T follicular helper cell (primary cell): ENCODE measurements at places on chromosomes 3 and 15.

DNA sequence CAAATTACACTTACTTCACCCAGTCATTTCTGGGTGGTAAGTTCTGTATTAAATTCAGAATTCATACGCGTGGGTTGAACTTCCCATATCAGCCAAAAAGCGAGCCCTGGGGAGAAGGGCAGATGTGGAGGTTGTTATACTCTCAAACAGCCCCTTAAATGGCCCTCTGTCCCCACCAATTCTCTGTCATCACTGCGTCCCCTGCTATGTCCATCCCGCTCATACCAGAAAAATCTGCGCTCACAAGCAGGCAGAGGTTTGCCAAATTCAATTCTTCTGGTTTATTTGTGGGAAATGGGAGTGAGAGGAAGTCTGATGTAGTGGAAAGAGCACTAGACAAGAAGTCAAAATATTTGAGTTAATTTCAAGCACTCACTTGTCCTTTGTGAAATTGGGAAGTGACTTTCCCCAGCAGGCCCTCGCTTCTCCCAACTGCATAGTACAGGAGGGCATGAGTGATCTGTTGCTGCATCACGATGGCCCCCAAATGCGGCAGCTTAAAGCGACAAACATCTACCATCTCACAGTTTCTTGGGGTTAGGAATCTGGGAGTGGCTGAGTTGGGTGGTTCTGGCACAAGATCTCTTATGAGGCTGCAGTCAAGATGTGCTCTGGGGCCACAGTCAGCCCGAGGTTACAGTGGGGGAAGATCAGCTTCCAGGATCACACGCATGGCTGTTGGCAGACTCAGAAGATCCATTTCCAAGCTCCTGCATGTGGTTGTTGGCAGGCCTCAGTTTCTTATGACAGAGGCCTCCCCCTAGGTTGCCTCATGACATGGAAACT, 67.7 kb downstream of the CPN2 start:
- no peak for DNase-seq

GRCh38 chr3:152773633-152774032, 61.3 kb upstream of the P2RY1 start:
- DNase-seq: no peak

GRCh38 chr3:48837163-48837562, 10.5 kb downstream of the PRKAR2A start:
- DNase-seq: no peak

GRCh38 chr15:24627443-24627842, 48.1 kb upstream of the NPAP1 start:
- no peak for DNase-seq

DNA sequence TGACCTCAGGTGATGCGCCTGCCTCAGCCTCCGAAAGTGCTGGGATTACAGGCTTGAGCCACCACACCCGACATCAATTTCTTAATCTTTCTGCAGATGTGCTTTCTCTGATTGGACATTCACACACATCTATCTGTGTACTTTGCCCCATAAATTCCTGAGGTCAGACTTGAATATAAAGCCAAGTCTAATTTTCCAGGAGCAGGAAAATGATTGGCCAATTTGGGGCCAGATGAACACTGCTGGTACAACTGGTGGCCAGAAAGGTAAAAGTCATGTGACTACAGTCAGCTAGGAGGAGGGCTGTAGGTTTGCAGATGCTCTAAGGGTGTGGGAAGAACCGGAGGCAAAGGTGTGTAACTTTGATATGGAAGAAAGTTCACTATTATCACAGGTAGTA, 3.2 kb upstream of the RAD51 start:
- no peak for DNase-seq

DNA sequence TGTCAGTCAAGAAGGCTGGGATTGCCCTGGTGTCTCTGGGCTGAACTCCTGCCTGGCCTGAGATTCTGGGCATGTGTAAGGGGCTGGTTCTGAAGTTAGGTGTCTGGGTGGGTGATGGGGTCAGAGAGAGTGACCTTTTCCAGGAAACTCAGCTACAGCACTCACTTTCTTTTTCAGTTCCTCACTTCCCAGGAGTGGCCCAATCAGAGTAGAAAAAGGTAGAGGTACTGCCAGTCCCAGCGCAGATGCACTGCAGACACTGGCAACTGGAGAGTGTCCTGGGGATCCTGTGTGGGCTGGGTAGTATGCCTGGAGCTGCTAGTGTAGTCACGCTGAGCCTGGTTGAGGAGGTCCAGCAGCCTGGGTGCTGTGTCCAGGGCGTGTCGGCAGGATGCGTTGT, 46.5 kb upstream of the APEH start:
- no peak for DNase-seq

DNA sequence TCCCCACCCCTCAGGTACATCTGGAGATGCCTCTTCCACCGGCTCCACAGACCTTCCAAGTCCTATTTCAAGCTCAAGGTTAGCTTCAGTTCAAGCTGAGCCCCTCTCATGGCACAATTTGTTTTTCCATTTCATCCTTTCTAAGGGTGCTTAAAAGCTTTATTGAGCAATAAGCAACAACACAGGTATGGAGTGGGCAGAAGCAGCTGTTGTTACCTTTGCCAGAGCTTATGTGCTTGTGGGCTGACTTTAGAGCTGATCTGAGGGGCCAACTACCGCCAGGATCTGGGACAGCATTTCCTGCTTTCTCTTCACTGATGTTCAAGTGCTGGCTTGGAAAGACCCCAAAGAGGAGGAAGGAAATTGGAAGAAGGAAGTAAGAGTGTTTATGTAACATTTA, 140.0 kb upstream of the KLHL25 start:
- no peak for DNase-seq

- no peak for DNase-seq
Observed at GRCh38 chr3:159025733-159026132, 223.9 kb downstream of the MFSD1 start.

DNA sequence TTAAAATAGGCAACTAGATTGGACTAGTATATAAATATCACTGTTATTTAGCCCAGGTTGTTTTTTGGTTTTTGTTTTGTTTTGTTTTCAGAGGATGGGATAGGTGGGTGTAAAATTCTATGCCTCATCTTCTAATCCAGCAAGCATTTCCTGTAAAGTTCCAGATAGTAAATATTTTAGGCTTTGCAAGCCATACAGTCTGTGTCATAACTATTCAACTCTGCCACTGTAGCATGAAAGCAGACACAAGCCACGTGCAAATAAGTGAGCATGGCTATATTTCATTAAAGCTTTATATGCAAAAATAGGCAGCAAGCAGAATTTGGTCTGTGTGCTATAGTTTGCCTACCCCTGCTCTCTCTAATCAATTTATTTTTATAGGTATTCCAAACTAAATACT, 657.3 kb upstream of the TGFBR2 start:
- DNase-seq: no peak

DNA sequence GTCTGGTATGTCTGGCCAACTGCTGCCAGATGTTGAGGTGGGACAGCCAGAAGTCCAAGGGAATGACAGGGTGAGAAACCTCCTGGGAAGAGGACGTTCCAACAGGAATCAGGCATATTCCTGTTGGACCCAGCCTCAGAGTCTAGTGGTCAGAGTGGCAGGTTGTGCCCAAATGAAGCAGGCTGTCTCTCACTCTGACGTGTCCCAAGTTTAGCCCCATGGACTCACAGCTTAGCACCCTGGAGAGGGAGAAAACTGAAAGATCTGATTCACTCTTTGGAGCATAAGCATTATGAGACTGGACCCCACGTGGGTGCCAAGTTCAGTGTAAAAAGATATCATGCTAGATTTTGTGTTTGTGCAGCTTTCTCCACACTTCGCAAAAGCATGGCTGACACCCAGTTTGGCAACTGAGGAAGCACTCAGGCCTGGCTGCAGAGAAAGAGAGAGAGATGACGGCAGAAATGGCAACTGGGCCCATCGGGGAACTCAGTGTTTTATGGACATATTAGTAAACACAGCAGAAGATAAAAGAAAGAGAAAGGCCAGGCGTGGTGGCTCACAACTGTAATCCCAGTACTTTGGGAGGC, 88.2 kb upstream of the LMCD1 start:
- no peak for DNase-seq

DNA sequence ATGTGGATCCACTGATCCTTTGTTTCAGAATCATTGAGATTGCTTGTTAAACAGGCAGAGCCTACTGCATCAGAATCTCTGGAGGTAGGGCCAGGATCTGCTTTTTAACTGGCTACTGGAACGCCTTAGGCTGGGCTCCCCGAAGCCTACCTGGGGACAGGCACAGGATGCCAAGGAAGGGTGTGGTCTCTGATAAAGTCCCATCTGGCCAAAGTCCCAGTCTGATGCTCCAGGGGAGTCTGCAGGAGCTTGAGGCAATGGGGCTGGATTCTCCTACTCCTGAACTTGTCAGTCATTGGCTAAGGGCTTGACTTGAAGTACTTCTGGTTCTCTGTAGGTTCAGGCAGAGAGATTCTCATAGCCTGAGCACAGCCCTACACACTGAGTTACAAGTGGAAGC, 22.4 kb upstream of the CCK start:
- DNase-seq: no peak

- no peak for DNase-seq
Observed at GRCh38 chr3:61724183-61724582, 162.8 kb downstream of the PTPRG start.

DNA sequence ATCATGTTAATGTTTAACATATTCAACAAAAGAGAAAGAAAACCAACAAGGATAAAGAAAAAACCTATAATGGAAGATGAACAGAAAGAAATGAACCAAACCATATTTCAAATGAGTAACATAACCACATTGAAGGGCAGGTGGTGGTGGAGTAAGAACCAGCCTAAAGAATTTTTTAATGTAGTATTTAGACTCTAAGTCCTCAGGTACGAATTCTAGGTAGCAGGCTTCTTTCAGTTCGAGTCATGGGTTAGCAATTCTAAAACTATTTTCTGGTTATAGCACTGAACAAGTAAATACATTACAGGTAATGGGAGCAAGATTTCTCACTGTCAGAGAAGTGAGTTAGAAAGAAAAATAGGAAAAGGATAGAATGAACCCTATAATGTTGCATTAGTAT, 24.4 kb downstream of the DCBLD2 start:
- no peak for DNase-seq

GRCh38 chr3:82938821-82939328, 1177.4 kb upstream of the GBE1 start:
- no peak for DNase-seq

DNA sequence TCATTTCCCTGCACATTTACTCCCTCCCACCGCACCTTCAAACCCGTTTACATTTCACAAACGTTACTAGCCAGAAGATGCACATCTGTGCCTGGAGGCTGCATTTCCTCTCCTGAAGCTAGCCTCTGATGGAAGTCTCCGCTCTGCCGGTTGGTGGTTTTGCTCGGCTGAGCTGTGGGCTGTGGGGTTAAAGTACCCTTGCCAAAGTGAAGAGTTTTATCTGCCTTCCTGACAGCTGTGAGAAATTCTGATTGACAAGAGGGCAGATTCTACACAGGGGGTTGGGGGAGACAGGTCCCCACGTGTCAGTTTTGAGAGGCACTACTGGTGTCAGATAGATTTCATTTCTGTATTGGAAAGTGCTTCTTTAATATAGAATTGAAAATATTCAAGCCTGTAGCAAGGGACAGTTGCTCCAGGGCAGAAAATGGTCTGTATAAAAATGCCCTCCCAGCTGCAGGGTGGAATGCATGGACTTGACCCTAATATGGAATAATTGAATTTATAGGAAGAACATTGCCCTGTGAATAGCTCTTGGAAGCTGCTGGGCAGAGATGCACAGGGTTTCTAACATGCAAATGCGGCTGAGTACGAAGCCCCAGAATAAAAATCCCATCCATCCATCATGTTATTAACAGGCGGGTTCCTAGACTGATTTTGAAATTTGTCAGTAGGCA, 201.1 kb upstream of the RGMA start:
- no peak for DNase-seq

- no peak for DNase-seq
Observed at GRCh38 chr15:77097248-77097721, 26.4 kb upstream of the TSPAN3 start.

GRCh38 chr3:123683505-123684154, 98.8 kb upstream of the HACD2 start:
- no peak for DNase-seq

GRCh38 chr15:60682115-60682514, 203.2 kb upstream of the ICE2 start:
- no peak for DNase-seq

- no peak for DNase-seq
Observed at GRCh38 chr3:161264852-161265251, 43.7 kb downstream of the NMD3 start.

DNA sequence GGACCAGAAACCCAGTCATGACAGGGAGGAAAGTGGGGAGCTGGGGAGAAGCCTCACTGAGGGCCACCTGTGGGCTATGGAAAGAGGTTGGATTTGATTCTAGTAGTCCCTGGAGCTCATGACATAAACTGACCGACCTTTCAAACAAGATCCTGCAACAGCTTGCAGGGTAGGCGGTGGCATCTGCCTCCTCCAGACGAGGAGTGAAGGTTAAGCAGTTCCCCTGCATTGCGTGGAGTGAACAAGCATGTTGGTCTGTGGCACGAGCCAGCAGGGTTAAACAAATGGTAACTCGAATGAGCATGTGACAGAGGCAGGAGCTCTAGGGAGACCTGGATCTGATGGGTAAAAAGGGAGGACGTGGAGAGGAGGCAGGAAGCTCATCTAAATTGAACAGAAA, 12.7 kb downstream of the TGM4 start:
- DNase-seq: no peak

DNA sequence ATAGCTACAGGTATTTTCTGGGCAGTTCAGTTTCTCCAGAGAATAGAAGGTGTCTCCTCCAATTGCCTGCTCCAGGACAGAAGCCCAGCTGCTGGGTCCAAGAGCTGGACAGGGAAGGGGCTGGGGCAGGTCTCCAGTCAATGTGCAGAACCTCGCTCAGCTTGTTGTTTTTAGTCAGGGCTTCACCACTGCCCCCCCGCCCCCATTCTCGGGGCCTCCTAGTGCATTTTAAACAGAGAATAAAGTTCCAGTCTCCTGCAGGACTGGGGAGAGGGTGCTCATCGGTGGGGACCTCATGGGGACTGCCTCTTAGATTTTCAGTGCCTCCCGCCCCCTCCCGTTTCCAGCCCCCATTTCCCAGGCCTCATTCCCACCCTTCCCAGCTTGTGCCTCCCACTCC, 216.6 kb downstream of the XXYLT1 start:
- no peak for DNase-seq

- DNase-seq: no peak
Observed at GRCh38 chr3:107208796-107209195, 168.4 kb upstream of the CCDC54 start.

- no peak for DNase-seq
Observed at GRCh38 chr3:197305854-197306253, 7.4 kb upstream of the DLG1 start.

- no peak for DNase-seq
Observed at GRCh38 chr15:71088155-71088554, 27.1 kb upstream of the THSD4 start.

DNA sequence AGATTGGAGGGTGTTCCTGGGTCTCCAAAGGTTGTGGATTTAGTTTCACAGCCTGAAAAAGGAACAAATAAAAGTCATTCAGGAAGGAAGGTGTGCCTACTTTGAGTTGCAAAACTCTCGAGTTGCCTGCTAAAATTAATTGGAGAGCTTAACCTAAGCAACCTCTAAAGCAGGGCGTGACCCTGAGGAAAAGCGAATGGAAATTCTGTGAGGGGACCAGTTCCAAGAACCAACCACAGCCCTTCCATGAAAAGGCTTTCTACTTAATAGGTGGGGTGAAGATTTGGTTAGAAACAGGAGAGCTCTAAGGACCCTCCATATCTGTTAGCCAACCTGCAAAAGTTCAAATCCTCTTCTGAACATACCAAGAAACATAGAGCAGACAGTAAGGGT, 1.5 kb downstream of the CD80 start:
- no peak for DNase-seq
